A549 treated with Mapracorat at 1 μM for 4 hours (cell line): ENCODE measurements at places on chromosomes 7 and 10. TPM values are rescaled to one million over a fixed set of nuclear protein-coding genes. Genes with fewer than 3 reads are reported as not detected.

The BTBD16 gene
- 0.28 to 0.88 TPM (median 0.57 TPM) in 5 replicates for total RNA-seq

The TRIM56 gene
- total RNA-seq: 10.5 to 17.1 TPM (median 13.2 TPM) in 5 replicates

The COL13A1 gene
- 0.11 to 0.26 TPM (median 0.24 TPM) in 4 of 5 replicates, not detected in the other for total RNA-seq

The GDF10 gene
- total RNA-seq: 0.06 to 0.07 TPM in 2 of 5 replicates, not detected in the others
